ENCODE measurements at places on chromosomes 7 and 10. TPM values are rescaled to one million over a fixed set of nuclear protein-coding genes. Genes with fewer than 3 reads are reported as not detected.

GRCh38 chr10:28248092-28248491, 54.8 kb downstream of the MPP7 start:
- ATAC-seq, result no peak

Gene IDI2
- 0.26 TPM for total RNA-seq

Gene FRMPD2
- not detected for total RNA-seq

Gene C7orf33
- total RNA-seq, result not detected

DNA sequence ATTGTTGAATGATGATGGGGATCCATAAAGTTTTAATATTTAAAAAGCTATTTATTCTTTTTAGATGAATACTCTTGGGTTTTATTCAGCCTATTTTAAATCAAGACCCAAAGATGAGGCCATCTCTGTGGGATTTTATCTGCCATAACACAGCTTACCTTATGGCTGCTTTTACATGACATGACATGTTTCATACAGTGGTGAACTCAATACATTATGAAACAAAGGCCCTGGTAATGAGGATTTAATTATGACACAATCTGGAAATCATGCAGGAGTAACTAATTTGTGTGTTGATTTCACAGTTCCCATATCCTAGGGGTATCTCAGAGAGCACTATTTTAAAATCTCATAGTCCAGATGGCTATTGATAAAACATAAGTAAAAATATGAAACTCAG, 661.8 kb upstream of the FZD8 start:
- ATAC-seq, result no peak

Gene CYP2C18
- not detected for total RNA-seq

DNA sequence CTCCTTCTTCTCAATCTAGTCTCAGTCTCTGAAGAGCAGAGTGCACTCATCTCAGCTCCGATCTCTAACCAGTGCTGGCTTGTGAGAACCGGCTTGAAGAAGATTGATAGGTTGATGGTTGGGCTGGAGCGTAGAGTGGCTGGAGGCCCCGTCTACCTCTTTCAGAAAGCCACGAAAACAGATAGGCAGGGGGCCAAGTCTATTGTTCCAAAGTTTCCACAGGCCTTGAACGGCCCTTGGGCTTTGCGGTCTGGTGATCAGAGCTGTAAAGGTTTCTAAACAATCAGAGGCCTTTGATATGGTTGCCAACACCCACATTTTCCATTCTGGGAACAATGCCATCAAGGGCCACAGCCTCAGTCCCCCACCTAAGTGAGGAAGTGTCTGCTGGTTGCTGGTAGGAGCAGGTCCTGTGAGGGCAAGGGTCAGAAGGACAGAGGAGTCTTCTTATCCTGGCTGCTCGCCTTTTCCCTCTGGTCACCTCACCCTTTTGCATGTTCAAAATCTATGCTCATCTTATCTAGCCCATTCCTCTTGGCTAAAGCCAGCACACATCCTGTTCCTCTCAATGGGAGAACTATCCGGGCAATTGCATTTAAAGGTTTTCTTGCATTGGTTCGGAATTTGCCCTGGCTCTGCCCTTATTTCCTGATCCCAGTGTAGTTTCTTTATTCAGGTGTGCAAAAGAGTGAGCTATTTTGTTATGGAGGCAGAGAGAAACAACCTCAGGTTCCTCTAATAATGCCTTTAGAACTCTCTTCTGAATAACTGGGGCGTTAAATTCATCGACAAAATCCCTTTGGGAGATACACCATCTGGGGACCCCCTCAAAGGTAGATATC, 70.3 kb upstream of the KMT2E start:
- peak; percentile 51 for ATAC-seq
